Stimulated activated CD8-positive, alpha-beta memory T cell treated with anti-CD3 and anti-CD28 coated beads, Interleukin-12 subunit alpha, Interleukin-12 subunit beta, amount 100 ng/mL, for 4 hours (primary cell): ENCODE measurements at places on chromosomes 16 and 17.

DNA sequence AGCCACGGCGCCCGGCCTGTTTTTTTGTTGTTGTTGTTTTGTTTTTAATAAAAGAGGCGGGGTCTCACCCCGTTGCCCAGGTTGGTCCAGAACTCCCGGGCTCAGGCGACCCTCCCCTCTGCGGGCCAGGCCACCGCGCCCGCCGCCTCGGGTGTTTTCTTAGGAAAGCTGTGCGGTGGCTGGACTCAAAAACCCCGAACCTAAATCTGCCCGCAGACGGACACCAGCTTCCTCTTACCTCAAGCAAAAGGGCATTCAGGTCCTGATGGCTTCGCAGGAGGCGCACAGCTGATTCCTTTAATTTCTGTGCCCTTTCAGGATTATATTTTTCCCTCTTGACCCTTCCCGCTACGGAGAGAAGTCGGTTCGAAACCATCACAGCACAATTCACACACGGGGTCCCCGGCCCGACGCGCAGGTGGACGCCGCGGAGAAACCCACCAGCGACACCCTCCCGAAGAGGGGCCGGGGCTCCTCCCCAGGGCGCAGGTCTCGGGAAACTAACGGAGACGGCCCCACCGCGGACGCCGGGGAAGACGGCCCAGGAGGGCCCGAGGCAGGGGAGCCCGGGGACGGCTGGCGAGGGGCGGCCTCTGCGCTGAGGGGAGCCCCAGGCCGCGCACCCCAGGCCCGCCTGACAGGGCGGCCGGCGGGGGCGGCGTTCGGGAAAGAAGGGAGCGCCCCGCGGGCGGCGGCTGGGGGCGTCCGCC lies 653 bp downstream of the FANCA start:
- DNase-seq = no peak

GRCh38 chr16:12271006-12271405 lies 294.5 kb downstream of the SNX29 start:
- DNase-seq = no peak

GRCh38 chr17:51056813-51057510 lies 63.7 kb downstream of the SPAG9 start:
- no peak for DNase-seq

DNA sequence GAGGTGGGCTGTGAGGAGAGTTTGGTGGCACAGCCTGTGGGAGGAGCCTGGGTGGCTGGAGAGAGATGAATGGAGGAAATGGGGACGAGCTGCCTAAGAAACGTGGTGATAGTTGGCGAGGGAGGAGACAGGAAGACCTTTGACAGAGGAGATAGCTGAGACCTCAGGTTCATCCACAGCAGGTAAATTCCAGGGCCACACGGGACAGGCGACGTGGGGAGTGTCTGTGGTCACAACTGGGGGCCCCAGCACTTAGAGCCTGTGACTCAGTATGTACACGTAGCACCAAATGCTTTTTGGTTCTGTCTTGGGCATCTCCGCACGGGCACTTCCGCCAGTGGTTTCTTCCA lies 7.7 kb downstream of the MINK1 start:
- DNase-seq = no peak

DNA sequence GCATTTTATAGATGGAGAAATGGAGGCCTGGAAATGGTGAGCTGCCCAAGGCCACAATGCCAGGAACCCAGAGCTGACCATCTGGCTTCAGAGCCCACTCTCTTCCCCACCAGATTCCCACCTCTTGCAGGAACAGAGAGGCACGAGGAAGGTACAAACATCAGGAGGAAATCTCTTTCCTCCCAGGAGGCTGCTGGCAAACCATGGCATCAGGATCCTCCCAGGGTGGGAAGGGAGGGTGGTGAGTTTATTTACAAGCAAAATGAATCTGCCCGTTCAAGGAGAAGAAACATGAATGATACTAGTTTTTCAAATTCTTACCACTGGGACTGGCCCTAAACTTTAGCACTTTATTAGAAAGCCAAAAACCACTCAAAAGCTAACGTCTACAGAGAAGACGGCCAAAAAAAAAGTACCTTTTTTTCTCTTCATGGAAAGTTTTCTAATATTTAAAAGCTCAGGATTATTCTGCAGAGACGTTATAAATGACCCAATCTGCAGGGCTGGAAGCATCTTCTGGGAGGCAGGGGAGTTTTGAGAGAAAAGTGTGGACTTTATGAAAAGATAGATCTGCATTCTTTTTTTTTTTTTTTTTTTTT lies 79.1 kb downstream of the NXN start:
- DNase-seq = no peak

DNA sequence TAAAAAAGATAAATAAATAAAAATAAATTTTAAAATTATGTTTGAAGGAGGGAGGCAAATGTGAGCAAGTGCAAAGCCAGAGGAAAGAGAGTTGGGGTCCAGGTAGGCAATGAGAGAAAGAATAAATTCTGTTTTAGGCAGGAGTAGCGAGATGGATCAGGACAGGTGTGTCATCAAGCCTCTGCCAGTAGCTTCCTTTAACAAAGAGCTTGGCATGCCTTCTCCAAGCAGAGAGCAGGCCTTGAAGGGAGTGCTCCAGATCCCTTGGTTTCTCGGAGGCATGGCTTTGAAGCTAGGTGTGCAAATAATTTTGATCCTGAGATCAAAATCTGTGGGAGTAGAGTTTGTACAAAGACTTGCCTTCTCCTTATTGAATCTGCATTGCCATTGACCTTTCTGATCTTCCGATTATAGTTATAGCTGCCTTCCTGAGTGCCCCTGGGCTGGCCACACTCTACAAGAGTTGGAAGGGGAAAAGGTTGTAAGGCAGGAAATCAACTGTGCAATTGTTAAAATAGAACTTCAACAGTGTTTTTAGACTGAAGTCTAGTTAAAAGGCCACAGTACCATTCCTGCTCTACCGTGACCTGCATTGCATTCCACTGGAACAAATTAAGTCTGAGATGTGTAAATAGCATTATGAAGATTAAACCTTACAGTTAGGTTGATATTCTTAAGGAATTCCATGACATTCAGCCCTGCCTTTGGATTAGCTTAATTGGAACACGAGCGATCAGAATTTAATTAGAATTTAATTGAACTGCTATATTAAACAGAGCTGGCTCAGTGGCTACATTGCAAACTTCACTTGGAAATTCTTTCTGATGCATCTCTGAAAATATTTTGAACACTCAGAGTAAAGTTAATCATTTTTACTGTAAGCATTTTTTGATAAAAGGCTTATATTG lies 33.7 kb downstream of the IQCK start:
- no peak for DNase-seq

DNA sequence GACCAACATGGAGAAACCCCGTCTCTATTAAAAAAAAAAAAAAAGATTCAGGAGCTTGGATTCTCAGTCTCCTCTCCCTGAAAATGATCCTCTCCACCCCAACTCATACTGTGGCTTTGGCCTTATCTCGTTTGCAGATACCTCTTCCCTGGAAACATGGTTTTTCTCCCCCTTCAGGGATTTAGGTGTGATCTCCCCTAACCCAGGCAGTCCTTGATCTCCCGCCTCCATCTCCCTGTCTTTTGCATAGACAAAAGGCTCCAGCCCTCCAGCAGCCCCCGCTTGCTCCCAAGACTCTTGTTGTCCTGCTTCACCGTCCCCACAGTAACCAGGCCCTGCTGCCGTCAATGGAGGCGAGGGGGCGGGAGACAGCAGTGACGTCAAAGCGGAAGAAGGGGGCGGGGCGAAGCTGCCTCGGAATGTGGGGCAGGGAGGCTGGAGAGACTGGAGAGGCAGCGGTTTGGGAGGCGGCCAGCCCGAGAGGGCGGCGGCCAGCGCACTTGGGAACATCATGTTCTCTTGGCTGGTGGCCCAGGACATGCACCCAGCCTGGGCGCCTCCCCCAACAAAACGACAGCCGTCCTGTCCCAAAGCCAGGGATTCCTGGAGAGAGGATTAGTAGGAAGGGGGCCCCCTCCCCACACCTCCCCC lies 1.9 kb upstream of the PER1 start:
- peak; percentile 69 for DNase-seq

DNA sequence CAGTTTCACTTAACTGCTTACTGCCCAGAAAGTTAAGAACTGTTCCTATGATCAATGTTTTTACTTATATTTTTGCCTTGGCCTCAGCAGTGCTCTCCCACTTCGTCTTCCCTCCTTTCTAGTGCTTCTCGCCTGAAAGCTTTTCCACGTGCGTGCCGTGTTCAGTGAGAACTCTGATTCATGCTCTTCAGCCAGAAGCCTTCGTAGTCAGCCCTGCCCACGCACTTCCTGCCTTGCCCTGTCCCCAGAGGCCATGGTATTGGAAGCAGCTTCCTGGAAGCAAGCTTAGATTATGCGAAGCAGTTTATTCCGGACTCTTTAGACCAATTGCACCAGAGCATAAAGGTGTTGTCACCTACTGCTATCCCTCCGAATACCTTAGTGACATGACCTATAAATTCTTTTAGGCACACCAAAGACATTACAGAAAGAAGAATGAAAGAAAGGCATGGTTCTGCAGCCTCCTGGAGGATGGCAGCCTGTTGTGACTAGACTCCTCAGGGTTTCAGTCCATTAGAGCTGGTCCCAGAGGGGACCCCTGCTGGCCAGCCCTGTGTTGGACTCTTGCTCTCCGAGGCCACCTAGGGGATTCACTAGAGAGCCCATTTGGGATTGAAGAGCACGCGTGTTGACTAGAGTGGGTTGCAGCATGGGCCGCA lies 105.2 kb downstream of the RPTOR start:
- peak; percentile 50 for DNase-seq
